Right lung (tissue), 10 donors: ENCODE measurements at places on chromosomes 3 and 15.

DNA sequence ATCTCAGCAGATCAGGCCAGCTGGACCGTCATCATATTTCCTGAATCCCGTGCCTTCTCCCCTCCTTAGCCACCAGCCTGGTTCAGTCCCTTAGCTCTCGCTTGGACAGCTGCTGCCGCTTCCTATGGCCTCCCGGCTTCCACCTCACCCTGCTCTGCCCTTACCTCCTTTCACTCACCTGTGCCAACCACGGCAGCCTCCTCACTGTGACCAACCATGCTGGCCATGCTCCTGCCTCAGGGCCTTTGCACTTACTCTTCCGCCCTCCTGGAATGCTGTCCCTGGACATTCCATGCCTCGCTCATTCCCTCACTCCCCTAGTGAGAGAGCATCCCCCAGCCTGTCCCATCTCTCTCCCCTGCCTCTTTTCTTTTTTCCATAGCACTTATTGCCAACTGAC lies 19.2 kb downstream of the GRIP2 start:
- no peak for DNase-seq

- no peak for DNase-seq
These were observed 21.9 kb downstream of the LTF start for GRCh38 chr3:46442576-46443530.

DNA sequence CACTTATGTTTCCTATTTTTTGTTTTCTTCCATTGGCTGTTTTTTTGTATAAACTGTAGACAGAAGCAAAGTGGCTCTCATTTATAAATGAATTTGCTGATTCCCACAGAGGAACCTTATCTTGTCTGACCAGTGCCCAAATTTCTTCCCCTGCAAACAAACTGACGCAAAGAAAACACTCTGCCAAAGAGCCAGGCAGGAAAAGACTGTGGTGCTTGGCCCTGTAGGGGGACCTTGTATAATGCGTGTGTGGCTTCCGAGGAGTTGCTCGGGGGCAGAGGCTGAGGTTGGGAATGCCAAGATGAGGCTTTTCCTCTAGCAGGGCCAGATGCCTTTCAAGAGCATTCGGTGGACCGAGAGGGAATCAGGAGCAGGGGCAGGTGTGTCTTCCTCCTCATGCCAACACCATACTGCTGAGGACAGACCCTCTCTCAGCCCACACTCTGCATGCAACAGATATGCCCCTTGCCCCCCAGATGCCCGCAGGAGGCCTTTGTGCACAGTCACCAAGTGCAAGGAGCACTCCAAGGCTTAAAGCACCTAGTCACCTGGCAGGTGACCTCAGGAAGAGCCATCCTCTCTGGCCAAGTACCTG lies 104.3 kb upstream of the ABHD17C start:
- no peak for DNase-seq

- DNase-seq = no peak
These were observed 109.9 kb downstream of the TBC1D5 start for GRCh38 chr3:17632401-17633100.

- no peak for DNase-seq
These were observed 59.4 kb upstream of the XRN1 start for GRCh38 chr3:142507241-142507640.

DNA sequence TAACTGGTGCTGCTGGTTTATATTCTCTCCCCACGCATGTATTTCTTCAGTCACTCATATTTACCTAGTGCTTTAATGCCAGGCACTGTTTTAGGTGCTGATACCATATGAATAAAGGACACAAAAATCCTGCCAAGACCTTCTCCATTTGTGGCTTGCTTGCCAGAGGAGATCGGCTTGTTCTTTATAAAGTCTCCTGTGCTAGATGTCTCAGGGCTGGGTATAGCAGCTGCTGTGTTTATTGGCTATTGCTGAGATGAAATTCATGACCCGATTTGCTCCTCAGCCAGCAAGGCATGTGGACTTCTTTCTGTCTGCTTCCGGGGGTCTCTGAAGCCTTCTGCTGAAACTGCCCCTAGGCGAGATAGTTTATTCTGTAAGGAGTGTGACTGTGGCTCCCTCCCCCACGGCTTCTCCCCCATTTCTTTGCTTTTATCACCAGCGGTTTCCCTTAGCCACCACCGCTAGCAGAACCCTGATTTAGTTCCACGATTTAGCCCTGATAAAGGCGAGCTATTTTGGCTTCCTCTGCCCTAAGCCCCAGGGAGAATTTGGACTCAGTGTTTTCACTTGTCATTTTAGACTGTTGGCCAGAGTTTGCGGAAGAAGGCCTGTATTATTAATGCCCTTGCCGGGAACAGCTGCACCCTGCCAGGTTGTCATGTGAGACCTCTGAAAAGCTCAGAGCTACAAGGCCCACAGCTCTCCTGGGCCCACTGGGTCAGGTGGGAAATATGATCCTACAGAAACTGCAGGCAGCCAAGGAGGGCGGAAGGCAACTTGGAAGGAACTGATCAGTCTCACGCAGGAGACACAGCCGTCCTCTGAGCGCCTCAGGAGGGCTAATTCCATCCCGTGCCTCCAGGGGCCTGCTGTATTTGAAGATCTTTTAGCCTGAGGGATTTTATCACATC lies 46.8 kb downstream of the ST6GAL1 start:
- no peak for DNase-seq

DNA sequence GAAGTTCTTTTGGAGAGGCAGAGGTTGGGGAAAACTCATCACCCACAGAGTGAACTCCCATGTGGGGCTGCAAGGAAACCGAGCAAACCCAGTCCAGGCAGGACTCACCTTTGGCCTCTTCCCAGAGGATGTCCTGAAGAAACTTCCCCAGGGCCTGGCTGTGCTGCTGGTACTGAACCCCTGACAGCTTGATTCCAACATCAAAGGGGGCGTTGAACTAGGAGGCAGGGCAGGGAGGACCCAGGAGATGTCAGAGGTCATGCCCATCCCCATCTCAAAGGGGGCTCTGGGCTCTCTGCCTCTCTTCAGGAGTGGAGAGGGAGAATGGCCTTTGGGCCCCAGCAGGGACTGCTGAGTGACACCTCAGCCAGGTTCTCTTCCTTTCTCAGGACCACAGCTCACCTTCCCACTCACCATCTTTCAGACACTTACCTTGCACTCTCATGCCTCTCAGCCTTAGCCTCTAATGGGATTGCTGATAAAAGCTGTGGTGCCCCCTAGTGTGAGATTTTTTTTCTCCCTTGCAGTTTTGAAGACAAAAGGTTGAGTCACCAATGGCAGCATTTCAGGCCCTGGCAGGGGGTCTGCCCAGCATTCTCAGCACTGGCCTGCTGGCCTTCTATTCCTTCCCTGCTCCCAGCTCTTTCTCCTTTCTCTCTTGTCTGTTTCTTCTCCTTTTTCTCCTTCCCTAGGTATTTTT lies 6.0 kb downstream of the GHRL start:
- no peak for DNase-seq

- DNase-seq = no peak
These were observed 43.0 kb downstream of the SAXO2 start for GRCh38 chr15:82305621-82306048.

DNA sequence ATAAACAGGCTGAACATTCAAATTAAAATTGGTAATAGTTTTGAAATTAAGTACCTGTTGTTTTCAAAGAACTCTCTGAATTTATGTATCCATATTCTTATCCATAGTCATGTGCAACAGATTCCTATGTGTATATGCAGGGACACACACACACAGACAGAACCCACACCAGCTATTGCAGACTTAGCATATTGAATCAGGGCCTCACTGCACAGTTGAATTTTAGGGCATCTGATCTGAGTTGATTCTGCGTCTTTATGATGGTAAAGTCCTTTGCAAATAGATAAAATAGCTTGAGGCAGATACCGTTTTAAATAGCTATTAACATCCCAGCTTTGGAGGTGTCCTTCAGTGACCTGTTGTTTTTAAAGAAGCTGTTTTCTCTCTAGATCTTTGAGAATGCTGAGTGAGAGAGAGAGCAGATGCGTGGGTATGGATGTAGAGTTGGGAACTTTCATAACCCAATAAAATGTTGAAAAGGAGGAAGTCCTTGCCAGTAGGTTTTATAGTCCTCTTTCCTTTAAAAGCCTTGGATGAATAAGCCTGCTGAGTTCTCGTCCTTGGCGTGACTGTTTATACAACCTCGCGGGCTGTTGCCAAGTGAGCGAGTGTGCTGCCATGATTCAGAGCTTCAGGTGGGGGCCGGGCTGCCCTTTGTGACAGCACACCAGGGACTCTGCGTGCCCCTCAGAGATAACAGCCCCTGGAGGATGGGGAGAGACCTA lies 18.3 kb downstream of the MYZAP start:
- DNase-seq = no peak

GRCh38 chr3:194254040-194254439 lies 97.1 kb downstream of the CPN2 start:
- DNase-seq = no peak

- DNase-seq = no peak
These were observed 218.2 kb downstream of the ATP8B4 start for GRCh38 chr15:49900903-49901235.

DNA sequence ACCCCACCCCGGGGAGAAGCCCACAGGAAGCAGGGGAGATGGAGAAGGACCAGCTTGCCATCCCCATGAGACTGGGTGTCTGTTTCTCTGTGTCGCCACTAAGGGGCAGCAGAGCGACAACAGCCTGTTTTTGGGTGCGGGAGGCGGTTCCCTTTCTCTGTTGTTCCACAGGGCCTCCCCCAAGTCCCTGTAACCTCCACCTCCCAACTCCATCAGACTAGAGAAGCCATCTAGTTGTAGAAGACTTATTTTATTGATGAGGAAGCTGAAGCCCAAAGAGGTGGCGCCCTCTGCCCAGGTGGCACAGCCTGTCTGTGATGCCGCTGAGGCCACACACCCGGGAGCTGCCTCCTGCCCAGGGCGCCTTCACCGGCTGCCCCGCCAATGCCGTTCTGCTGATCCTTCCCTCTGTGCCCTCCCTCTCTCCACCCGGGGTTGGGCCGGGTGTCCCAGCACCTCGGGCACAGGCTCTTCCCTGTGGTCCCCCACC lies 3.9 kb upstream of the CCDC9B start:
- DNase-seq = no peak

DNA sequence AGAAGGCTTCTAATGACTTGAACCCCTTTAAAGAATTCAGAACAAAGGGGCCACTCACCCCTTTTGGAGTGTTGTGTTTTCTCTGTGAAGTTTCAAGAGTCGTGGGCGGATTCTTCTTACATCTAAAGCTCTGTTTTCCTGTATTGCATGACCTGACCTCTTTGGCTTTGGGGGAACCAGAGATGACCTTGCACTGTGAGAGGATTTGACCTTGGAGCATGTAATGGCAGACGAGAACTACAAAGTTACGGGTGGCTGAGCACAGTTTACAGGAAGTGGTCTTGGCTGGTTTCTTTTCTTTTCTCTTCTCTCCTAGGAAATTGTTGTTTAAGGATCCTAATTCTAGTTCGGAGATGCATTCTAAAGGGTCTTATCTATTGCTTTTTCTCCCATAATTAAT lies 6.2 kb upstream of the BDH1 start:
- DNase-seq = no peak

- peak; percentile 31 for DNase-seq
These were observed 45.2 kb downstream of the ATP2B2 start for GRCh38 chr3:10459954-10460754.

DNA sequence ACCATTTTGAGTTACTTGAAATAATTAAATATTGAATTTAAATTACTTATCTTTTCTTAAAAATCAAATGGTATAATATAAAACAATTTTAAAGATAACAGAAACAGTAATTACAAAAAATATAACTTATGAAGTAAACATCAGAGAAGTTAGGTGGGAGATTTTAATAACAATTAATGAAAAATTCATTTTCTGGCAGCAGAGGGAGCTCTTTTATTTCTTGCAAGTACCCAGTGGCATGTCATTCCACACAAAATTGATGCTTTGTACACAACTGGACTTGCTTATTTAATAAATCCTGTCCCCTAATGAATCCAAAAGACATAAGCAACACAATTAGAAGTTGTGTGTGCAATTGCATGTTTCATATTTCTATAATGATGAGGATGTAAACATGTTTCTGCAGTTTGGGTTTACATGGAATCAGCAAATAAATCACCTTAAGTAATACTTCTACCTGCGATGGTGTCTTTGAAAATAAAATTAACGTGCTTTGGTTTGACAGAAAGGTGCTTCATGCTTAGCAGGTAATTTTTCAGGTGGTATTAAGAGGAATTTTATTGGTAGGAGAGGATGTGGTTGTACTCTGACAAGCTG lies 861.3 kb downstream of the ZPLD1 start:
- no peak for DNase-seq

GRCh38 chr15:61530769-61531168 lies 301.7 kb upstream of the RORA start:
- DNase-seq = no peak

DNA sequence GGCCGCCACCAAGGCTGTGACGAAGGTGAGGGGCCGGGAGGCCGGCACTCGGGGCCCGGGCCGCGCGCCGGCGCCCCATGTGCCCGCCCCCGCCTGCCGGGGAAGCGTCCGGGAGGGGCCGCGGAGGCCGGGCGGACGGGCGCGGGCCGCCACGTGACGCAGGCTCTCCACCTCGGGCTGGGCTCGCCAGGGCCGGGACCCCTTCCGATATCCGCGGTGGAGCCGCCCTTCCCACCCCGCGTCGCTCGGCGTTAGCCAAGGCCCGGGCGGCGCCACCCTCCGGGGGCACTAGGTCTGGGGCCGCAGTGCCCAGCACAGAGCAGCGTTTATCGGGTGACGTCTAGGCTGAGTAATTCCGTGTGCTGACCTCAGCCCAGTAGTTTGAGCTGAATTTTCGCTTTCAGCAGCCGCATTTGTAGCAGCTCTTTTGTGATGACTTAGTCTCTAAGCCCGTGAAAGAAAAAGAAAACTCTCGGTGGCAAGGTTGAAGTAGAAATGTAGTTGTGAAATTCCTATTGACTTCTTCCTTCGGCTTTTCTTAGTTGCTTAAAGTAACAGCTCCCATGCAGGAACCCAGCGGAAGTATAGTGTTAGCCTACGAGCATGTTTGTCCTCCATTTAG lies 885 bp downstream of the CDV3 start:
- DNase-seq = peak; percentile 72

DNA sequence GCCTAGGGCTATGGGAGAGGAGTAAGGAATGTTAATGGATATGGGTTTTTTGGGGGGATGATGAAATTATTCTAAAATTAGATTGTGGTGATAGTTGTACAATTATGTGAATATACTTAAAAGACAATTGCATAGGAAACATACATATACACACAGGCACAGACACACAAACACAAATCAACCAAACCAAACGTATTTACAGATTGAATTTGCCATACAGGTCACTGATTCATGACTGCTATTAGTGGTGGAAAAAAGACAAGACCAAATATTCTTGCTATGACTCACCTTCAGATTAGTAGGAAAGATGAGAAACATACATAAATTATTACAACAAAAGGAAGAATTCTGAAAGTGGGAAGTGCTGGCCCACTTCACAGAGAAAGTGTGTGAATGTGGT lies 85.3 kb downstream of the C3orf38 start:
- no peak for DNase-seq

- no peak for DNase-seq
These were observed 451.6 kb upstream of the SEMA6D start for GRCh38 chr15:47265686-47266085.

DNA sequence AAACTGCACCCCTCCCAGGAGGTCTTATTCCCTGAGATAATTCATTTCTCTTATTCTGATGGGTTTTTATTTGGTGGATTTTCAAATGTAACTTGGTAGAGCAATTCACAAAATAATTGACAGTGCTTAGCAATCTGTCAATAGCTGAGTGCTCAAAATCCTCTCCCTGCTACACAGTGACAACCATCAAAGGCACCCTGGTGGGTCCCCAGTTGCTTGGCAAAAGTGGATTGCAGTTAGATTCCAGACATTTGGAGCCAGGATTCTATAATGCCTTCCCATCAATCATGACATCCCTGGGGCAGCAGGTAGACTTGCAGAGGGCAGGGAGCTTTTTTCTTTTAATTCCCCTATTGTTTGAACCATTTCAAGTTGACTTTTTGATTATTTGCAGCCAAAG lies 59.0 kb downstream of the FHIT start:
- DNase-seq = no peak
